Activated CD4-positive, alpha-beta memory T cell treated with anti-CD3 and anti-CD28 coated beads, Interleukin-2, amount 10 ng/mL, durations not matched to agents 7 days and 5 days (primary cell): ENCODE measurements at places on chromosomes 3 and 15.
A peak's percentile ranks its signal among the peaks of the same experiment; 100 is the strongest.

GRCh38 chr15:83445643-83446042 is 1.5 kb upstream of the SH3GL3 start:
- no peak for DNase-seq

DNA sequence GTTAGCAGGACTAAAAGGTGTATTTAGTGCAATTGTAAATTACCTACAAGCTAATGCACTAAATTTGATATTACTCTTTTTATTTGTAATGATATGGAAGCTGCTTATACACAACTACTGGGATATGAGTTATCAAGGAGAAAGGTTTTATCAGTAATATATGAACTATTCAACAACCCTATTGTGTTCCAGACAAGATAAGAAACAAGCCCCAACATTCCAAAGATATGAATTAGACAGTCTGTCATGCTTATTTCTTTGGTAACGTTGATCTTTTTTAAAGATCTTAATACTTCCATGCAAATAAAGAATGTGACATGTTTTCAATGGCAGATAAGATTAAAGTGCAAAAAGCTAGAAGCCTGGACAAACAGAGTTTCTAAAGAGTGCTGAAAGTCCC is 314.0 kb upstream of the THBS1 start:
- DNase-seq = no peak

DNA sequence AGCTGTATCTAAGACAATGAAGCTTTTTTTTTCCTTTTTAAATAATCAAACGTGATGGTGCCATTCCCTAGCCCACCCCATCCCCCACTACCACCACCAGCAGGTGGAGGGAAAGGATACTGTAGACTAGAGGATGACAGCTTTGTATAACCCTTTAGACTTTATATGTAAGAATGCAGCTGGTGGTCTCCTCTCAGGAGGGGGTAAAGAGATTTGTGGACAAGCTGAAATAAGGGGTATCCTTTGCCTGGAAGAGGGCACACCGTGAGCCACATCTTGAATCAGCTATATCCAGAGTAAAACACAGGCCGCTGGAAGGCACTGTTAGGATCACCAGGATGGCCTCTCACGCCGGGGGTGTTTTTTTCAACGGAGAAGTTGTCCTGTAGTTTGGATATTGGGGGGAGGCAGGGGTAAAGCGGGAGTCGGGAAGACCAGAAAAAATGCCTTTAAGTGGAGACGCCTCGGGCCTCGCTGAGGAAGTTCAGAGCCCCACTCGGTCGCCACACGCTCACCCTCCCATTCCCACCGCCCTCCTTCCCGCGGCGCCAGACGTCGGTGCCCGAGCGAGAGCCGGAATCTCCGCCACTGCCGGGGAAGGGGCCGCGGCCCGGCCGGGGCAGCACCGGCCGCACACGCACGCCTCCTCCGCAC is 986 bp downstream of the KPNA4 start:
- DNase-seq = peak; percentile 24

GRCh38 chr15:91660174-91660649 is 193.3 kb upstream of the SLCO3A1 start:
- DNase-seq = no peak
